Suppressor macrophage (primary cell): ENCODE measurements at places on chromosomes 16 and 17.

GRCh38 chr16:63787014-63787413, 1334.8 kb downstream of the CDH11 start:
- DNase-seq = no peak

DNA sequence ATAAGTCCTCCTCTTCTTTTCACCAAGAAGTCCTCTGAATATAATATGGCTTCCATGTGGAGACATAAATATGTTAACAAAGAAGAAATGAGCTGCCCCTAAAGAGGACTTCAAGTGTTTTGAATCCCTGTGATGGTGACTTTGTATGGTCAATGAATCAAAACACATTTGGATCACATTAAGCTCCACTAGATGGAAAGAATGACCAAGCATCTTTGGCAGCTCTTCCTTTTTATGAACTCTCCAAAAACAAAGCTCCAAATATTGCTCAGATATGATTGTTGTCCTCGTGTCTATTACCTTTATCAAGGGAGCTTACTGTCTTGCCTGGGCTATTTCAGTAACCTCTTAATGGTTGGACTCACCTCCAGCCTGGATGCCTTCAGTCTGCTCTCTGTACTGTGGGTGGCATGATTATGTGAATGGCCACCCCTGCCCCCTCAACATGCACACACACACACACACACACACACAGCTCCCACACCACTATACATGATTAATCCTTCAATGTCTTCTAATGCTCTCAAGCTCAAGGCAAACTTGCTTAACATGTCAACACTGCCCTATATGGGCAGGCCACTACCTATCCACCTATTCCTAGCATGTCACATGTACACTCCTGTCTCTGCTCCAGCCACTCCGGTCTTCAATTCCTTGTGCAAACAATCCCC, 346.6 kb upstream of the SALL1 start:
- DNase-seq = no peak

DNA sequence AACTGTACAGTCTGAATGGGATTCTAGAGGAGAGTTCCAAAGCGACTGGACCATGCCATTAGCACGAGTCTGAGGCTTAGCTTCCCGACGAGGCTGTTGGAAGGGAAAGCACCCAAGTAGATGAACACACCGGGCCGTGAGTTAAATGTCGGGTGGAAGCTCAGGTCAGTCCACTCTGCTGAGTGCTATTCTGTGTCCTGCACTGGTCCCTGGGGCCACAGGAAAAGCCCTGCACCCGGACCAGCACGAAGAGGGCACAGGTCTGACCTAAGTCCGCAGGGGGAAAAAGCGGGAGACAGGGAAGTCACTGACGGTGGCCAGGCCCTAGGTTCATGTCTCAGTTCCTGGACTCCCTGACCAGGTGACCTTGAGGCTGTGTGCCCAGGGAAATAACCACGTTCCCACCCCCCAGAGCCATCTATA, 44.1 kb upstream of the RBFOX3 start:
- DNase-seq = no peak

DNA sequence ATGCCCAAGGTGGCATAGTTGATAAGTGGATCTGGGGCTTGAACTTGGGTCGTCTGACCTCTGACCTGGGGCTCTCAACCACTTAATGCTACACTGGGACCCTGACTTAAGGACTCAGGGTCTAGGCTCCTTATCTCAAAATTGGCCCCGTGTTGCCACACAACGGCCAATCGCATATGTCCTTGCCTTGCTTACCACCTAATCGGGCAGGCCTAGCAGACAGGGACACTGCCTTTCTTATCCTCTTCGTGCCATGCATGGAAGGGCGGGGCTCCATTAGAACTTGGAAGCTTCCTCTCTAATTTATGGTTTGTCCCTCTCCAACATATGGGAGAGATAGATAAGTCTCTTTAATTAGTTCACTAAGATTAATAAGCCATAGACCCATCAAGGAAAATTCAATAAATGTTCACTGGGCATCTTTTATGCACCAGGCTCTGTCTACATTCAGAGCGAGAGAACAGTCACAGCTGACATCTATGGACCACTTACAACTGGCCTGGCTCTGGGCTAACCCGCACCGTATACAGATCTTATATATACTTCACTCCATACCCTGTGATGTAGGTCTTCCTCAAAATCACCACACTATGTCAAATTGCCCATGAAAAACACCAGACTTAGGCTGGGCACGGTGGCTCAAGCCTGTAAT, 35.1 kb downstream of the CDH1 start:
- no peak for DNase-seq

DNA sequence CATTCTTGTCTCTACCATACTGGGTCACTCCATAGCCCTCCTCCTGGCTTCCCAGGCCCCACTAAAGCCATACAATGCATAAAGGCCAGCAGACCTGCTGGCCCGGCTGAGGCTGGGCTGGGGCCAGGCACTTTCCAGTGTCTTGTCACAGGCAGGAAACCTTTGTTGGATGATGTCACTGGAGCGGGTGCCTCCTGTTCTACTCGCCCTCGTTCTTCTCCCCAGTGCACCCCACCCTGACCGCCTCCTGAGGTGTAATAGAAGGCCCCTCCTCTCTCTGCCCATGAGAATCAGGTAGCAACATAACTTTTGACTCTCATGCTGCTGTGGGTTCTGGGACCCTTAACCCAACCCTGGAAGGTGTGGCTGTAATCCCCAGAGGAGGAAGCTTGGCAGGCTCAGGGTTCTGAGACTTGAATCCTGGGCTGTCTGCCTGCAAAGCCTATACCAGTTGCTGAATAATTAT, 54.2 kb upstream of the IL34 start:
- DNase-seq = no peak

GRCh38 chr17:74597069-74597790, 5.1 kb upstream of the CD300LD start:
- DNase-seq = no peak

GRCh38 chr17:62134397-62134796, 69.3 kb upstream of the MED13 start:
- no peak for DNase-seq

DNA sequence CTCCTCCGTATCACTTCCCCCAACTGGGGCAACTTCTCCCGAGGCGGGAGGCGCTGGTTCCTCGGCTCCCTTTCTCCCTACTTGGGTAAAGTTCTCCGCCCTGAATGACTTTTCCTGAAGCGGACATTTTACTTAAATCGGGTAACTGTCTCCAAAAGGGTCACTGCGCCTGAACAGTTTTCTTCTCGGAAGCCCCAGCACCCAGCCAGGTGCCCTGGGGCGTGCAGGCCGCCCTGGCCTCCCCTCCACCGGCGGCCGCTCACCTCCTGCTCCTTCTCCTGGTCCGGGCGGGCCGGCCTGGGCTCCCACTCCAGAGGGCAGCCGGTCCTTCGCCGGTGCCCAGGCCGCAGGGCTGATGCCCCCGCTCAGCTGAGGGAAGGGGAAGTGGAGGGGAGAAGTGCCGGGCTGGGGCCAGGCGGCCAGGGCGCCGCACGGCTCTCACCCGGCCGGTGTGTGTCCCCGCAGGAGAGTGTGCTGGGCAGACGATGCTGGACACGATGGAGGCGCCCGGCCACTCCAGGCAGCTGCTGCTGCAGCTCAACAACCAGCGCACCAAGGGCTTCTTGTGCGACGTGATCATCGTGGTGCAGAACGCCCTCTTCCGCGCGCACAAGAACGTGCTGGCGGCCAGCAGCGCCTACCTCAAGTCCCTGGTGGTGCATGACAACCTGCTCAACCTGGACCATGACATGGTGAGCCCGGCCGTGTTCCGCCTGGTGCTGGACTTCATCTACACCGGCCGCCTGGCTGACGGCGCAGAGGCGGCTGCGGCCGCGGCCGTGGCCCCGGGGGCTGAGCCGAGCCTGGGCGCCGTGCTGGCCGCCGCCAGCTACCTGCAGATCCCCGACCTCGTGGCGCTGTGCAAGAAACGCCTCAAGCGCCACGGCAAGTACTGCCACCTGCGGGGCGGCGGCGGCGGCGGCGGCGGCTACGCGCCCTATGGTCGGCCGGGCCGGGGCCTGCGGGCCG, 1.6 kb downstream of the HIC1 start:
- DNase-seq = peak; percentile 69
